ENCODE measurements at places on chromosomes 3 and 15. TPM values are rescaled to one million over a fixed set of nuclear protein-coding genes. Genes with fewer than 3 reads are reported as not detected.

The IL5RA gene
- total RNA-seq: 0.10 TPM

The KLHL6 gene
- total RNA-seq: 0.58 TPM

The ADAMTS7 gene
- 0.59 TPM for total RNA-seq

GRCh38 chr15:61828008-61828407 lies 232.2 kb downstream of the VPS13C start:
- no peak for DNase-seq

DNA sequence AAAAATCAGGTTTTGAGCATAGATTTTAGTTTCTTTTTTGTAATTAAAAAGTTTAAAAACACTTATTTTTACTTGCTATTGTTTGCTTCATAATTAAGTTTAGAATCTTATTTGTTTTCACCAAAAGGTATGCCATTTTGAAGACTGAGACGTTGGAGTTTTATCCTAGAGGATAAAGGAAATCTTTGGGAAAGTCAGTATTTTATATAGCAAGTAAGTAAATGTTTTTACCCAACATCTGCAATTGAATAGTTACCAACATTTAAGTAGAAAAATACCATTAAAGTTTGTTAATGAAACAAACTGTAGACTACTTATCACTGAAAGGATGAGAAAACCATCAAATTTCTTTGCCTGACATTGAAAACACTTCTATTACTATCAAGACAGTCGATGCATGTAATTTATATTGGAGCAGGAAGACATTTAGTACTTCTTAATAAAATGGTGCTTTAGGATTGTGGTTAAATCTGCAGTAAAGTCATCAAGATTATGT lies 14.0 kb upstream of the CHD2 start:
- DNase-seq: no peak

GRCh38 chr3:151537726-151538125 lies 76.9 kb upstream of the IGSF10 start:
- no peak for DNase-seq

DNA sequence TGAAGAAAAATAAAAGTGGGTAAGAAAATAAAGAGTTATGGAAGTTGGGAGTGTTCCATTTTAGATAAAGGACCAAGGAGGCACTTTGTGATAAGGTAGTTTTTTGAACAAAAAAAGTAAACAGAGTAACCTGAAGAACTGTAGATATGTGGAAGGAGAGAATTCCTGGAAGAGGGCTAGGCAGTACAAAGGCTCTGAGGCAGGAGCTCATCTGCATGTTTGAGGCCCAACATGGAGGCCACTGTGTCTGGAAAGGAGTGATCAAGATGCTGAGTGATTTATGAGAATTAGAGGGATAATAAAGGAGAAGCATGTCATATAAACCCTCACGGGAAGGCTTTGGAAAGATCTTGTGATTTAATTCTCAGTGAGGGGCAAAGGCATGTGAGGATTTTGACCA lies 126.5 kb downstream of the DTWD1 start:
- no peak for DNase-seq

DNA sequence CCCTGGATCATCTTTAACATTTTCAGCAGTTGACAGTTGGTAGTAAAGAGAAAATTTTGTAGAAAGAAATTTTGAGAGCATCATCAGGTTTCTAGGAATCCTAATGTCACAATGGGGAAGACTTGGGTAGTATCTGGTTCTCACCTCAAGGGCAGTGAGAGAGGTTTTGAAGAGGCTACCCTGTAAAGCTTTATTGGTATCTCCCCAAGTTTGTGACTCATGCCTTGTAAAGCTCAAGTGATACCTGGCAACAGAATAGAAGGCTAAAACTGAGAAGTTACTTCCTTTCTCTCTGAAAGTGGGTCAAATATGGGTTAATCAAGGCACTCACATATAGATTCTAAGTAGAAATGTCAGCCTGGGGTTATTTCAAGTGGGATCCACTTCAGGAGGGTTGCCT lies 196.4 kb downstream of the SUCNR1 start:
- no peak for DNase-seq

GRCh38 chr3:158205994-158206393 lies 96.1 kb downstream of the RSRC1 start:
- no peak for DNase-seq

GRCh38 chr3:185250653-185251052 lies 3.2 kb downstream of the EHHADH start:
- no peak for DNase-seq

DNA sequence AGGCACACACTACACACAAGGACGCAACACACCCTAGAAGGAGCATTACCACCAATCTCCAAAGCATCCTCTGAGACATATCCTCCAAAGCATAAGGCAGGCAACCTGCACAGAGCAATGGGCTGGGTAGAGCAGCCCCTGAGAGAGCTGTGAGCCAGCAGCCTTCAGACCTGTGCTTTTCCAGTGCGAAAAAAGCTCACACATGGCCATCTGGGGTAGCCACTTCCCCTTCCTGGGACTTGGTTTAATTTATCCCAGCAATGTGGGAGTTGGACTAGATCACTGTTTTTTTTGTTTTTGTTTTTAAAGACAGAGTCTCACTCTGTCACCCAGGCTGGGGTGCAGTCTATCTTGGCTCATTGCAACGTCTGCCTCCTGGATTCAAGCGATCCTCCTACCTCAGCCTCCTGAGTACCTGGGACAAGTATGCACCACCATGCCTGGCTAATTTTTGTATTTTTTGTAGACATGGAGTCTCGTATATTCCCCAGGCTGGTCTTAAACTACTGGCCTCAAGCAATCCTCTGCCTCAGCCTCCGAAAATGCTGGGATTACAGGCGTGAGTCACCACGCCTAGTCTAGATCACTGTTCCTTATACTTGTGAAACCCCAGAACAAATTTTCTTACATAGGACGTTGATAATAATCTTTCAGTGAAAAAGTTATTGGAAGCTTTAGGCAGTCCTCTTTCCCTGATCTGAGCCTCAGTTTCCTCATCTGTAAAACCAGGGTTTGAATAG lies 18.9 kb downstream of the PTPN23 start:
- no peak for DNase-seq

DNA sequence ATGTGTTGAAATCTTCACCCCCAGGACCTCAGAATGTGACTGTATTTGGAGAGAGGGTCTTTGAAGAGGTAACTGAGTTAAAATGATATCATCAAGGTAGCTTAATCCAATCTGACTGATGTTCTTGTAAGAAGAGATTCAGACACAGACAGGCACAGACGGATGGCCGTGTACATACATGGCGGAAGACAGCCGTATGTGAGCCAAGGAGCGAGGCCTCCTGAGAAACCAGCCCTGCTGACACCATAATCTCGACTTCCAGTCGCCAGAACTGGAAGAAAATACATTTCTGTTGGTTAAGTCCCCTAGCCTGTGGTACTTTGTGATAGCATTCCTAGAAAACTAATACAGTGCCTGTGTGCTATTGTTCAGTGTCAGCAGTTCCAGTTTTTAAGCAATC lies 73.6 kb downstream of the APBA2 start:
- no peak for DNase-seq

DNA sequence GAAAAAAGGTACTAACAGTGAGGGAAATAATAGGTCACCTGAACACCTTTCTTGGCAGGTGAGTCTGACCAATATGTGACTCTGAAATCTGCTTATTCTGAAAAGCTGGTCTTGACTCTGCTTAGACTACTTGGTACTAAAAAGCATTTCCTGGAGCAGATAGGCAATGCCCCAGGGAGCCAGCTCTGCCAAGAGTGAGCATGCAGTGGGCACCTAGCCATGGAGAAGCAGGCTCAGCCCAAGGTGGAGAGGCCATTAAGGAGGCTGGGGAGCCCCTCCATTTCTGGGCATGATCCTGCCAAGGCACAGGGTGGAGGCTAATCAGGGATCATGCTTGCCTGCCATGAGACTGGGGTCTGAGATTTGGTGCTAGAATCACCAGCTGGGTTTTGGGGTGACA lies 1.6 kb upstream of the LTF start:
- no peak for DNase-seq

All from lower leg skin (tissue), 4 donors.